ENCODE measurements at places on chromosomes 3 and 15.

DNA sequence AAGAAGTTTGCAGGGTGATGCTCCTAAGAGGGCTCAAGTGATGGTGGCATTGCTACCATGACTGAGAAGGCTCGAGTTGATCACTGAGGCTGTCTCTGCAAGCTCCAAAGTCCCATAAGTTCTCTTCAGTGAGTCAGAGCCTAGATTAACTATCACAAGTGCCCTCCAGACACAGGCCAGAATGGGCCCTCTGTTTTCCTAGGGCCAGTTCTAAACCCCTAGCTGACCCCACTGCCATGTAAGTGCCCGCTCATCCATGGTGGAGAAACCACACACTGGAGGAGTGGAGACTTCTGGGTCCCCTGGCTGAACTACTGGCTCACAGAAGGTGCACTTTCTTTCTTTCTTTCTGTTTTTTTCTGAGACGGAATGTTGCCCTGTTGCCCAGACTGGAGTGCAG is 87.6 kb upstream of the WNT5A start:
- DNase-seq, result no peak

- DNase-seq, result peak; percentile 89
These were observed 33.8 kb upstream of the ACP3 start for GRCh38 chr3:132283440-132283839.

DNA sequence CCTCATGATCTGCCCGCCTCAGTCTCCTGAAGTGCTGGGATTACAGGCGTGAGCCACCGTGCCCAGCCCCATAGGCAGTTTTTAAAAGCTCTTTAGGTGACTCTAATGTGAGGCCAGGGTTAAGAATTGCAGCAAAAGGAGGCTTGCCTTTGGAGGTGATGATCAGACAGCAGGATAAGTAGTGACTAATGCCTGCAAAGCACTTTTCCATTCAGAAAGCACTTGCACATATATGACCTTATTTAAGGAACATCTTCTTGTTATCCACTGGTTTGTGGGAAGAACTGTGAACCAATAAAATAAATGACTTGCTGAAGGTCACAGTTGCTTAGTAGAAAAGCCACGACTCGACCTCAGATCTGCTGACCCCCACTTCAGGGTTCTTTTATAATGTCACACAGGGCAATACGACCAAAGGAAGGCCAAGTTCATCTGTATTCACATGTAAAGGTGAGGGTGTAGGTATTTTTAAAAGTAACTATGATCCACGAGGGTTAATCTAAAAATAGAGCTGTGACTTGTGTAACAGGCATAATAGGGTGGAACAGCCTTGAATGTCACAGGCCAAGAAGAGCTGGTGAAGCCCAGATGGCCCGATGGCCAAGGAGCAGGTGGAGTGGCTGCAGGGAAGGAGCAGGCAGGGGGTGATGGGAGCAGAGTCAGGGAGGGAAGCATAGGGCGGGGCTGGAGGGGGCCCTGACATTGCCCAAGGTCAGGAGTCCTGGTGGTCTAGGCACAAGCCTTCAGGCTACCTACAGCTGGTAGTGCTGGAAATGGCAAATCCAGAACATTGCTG is 24.4 kb downstream of the LARP6 start:
- no peak for DNase-seq

- no peak for DNase-seq
These were observed 139.8 kb downstream of the TPRG1 start for GRCh38 chr3:189311521-189311920.

GRCh38 chr3:134752761-134753461 is 42.1 kb upstream of the EPHB1 start:
- no peak for DNase-seq
